ENCODE measurements at places on chromosomes 1 and 21.
A peak's percentile ranks its signal among the peaks of the same experiment; 100 is the strongest.

- peak; percentile 24 for DNase-seq
These were observed 198.3 kb downstream of the DUSP10 start for GRCh38 chr1:221543529-221544120.

DNA sequence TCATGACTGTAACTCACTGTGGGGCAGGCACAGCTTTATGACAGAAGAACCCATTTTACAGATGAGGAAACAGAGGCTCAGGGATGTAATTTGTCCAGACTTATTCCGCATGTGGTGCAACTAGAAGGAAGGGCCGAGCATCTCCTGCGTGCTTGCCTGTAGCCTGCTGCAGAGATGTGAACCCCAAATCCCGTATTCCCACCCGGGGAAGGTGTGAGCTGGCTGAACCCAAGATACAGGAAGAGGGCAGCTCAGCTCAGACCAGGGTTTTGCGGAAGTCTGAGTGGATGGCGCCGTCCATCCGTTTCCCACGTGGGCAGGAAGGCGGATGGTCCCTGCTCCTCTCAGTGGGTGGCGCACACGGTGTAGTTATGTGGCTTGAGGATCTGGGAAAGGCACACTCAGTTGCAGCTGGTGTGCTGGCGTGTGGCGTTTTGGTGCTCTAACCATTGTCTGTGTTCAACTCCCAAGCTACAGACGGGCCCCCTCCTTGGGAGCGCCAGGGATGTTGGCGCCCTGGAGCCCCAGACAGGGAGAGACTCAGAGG, 1.2 kb downstream of the CROCC start:
- DNase-seq = no peak

DNA sequence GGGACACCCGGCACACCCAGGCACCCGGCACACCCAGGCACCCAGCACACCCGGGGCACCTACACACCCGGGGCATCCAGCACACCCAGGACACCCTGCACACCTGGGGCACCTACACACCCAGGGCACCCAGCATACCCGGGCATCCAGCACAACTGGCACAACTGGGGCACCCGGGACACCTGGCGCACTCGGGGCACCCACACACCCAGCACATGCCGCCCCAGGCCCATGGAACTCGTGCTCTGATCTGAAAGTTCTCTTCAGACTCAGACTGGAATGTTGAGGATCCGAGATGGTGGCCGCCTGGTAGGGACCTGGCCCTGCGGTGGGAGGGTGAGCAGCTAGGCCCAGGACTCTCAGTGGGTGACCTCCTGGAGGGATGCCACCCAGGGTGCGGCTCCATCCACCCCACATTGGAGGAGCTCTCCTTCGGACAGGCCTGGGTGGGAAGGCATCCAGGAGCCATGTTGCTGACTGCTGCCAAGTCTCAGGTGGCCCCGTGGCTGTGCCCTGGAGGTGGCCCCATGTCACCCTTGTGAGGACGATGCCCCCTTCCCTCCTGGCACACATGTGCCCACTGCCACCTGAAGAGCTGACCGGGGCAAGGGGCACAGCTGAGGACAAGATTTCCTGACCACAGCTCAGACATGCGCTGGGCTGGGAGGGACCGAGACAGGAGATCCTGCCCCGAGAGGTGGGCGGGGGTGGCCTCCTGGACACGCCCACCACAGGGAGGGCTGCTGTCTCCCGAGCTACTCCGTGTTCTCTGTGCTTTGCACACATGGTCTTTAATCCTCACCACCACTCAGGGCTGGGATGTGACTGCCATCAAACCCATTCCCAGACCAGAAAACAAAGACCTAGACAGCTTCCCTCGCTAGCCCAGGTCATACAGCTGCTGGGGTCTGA, 37.0 kb downstream of the UBE2G2 start:
- no peak for DNase-seq

DNA sequence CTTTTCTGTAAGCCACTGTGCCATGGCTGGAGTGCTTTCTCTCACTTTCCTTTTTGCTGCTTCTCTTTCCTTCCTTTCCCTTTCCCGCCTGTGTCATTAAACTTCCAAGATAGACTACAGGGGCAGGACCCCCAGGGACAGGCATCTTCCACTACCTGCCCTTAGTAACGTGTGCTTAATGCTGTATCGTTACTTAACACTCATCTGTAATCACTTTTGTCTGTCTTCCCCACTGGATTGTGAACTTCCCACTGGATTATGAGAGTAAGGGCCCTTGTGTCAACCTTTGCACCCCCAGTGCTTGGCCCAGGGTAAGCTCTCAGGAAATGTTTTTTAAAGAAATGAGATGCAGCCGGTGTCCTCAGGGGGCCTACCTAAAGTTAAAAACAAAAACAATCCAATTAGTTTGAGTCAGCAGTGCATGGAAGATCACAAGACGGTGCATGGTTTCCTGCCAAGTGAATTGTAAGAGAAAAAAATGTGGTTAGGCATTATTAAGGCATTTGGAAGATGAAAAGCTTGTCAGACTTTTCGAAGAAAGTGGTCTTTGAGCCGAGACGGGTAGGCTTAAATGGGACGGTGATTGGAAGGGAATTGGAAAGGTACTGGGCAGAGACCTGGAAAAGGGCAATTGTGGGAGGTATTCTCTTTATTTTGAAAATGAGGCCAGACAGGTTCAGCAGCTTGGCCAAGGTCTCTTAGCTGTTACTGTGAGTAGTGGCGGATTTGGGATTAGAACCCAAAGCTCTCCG, 958 bp downstream of the LYPLAL1 start:
- DNase-seq = peak; percentile 84

- DNase-seq = peak; percentile 5
These were observed 19.7 kb downstream of the GPSM2 start for GRCh38 chr1:108896146-108897145.

DNA sequence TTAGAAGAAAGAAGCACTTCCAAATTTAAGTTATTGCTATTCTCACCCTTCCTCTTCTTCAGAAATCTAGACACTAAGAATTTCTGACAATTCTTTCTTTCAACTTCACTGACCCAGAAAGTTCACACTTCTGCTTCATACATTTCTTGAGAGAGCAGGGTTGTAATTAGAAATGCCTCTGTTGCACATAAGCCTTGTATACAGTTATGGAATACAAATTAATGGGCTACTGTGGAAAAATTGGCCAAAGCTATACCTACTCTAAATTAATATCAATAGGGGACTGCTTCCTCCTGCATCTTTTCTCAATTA, 1.5 kb downstream of the TNFSF18 start:
- no peak for DNase-seq

- no peak for DNase-seq
These were observed 61.2 kb upstream of the ETV3 start for GRCh38 chr1:157199421-157199755.

- DNase-seq = peak; percentile 65
These were observed 52.9 kb upstream of the CD46 start for GRCh38 chr1:207698822-207699483.

- DNase-seq = peak; percentile 98
These were observed 6.9 kb upstream of the SLC35D1 start for GRCh38 chr1:67060811-67061218.

DNA sequence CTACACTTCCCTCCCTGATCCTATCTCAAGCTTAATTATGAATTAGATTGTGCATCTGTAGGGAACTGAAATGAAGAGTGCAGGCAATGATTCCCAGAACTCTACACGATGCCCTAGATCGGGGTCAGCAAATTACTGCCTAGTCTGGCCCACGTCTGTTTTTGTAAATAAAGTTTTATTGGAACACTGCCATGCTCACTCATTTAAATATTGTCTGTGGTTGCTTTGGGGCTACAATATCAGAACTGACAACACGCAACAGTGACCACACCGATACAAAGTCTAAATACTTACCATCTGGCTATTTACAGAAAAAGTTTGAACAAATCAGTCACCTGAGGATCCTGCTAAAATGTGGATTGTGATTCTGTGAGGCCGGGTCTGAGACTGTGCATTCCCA, 74.1 kb downstream of the PGBD5 start:
- DNase-seq = no peak
